ENCODE measurements at places on chromosomes 4 and X.
A peak's percentile ranks its signal among the peaks of the same experiment; 100 is the strongest.

DNA sequence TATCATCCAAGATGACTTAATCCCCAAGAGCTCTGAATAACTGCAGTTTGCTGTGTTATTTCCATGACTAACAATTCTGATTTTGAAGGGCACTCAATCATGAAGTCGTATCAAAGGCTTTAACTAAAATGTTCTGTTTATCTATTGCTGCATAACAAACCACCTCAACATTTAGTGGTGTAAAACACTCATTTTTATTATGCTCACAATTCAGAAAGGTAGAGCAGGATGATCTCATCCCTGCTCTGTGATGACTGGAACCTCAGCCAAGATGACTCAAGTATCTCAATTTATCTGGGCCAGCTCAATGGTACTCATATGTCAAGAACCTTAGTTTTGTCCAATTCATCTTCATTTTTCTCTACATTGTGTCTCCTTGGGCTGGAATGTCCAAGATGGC, 451.1 kb downstream of the PPARGC1A start:
- peak; percentile 31 for DNase-seq

DNA sequence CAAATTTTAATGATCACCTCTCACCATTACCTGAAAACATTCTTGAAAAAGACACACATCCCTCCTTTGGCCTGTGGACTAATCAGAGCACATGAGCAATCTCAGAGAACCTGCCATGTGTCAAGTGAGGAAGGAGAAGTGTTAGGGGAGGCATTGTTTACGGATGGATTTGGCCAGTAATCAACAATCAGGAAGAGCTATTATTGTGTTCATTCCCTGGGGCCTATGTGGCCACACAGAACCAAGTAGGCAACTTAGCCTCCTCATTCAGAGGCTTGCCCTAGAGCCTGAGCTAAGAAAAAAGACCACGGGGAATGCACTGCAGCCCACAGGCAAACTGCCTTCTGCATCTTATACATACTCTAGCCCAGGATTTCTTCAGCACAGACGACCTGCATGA, 40.6 kb upstream of the DOCK11 start:
- DNase-seq: no peak

DNA sequence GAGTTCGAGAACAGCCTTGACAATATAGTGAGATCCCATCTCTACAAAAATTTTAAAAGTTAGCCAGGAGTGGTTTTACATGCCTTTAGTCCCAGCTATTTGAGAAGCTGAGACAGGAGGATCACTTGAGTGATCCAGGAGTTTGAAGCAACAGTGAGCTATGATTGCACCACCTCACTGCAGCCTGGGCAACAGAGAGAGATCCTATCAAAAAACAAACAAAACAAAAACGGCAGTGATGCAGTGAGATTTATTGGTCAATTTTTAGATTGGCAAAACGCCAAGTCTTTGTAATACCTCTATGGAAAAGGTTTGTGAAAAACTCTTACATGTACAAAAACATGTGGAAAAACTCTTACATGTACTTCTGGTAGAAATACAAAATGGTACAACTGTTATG, 91.3 kb downstream of the PTPN13 start:
- peak; percentile 23 for DNase-seq

DNA sequence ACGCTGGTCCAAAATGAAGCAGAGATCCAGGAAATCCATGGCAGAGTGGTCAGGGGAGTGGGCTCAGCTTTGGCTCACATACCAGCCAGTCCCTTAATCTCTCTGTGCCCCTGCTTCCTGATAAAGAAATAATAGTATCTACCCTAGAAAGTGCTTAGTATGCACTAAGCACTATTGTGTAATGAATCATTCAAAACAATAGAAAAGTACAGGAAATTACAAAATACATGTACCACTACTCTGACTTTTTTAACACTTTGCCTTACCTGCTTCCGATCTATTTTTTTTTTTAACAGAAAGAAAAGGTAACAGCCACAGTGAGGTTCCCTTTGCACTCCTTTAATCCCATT, 49.9 kb downstream of the TBC1D9 start:
- no peak for DNase-seq

- no peak for DNase-seq
Measured at GRCh38 chr4:81874661-81875515, 403.2 kb upstream of the RASGEF1B start.
